ENCODE measurements at places on chromosomes 11 and 22.

GRCh38 chr11:569158-569885, 6.9 kb upstream of the PHRF1 start:
- no peak for DNase-seq

- DNase-seq = no peak
Measured at GRCh38 chr11:33147559-33147958, 13.7 kb downstream of the CSTF3 start.

- no peak for DNase-seq
Measured at GRCh38 chr11:118049771-118050170, 27.1 kb upstream of the TMPRSS4 start.

DNA sequence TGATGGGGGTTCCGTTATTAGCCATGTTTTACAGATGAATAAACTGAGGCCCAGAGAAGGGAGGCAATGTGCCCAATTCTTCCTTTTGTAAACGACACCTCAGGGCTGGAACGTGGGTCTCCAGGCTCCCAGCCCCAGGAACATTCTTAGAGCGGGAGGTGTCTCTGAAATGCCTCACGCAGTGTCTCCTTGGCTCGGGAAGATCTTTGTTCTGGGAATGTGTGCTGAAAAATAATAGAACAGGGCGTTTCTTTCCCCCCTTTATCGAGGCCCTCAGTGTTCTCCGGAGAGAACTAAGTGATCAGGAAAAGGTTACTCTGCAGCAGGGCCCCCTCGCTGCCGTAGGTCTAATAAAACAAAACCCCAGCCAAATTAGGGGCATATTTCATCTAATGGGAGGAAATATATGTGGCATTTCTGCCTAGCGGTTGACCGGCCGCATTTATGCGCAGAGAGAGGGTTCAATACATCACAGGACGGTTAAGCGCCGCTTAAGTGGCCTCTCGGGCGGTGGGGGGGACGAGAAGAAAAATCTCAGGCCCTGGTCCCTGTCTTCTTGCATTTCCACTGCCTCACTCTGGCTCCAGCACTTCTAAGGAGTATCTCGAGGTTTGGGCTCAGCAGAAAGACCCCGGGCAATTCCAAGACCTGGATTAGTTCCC, 564.3 kb downstream of the MN1 start:
- no peak for DNase-seq

- DNase-seq = no peak
Measured at GRCh38 chr22:48135592-48135991, 1373.1 kb downstream of the TBC1D22A start.

- no peak for DNase-seq
Measured at GRCh38 chr11:30244265-30244664, 13.5 kb downstream of the FSHB start.

GRCh38 chr11:68412593-68413475, 47.7 kb upstream of the PPP6R3 start:
- no peak for DNase-seq
